Activated CD8-positive, alpha-beta memory T cell treated with anti-CD3 and anti-CD28 coated beads, Interleukin-2, amount 10 ng/mL, durations not matched to agents 7 days and 5 days (primary cell): ENCODE measurements at places on chromosomes 2 and 18.

- no peak for DNase-seq
Observed at GRCh38 chr2:16925145-16925544, 259.5 kb upstream of the CYRIA start.

GRCh38 chr2:231820786-231821303, 34.6 kb downstream of the COPS7B start:
- DNase-seq: no peak

DNA sequence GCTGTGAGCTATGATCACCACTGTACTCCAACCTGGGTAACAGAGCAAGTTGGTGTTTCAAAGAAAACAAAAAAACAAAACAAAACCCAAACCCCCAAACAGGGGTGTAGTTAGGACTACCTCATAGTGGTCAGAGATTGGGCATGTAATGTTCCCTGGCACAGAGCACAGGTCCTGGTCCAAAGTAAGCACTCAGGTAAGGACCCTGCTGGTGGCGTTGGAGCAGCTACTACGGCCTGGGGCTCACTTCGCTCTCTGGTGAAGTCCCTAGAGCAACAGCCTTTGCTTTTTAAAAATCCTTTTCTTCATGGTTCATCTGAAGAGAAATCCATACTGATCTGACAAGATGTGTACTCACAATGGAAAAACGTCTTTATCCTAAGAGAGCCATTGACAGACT, 130.4 kb downstream of the ZNF236 start:
- DNase-seq: no peak

GRCh38 chr18:55265130-55265675, 305.9 kb upstream of the CCDC68 start:
- DNase-seq: no peak

- DNase-seq: peak; percentile 86
Observed at GRCh38 chr2:191115391-191115790, 35.4 kb downstream of the STAT4 start.

GRCh38 chr2:120988051-120988699, 252.5 kb downstream of the GLI2 start:
- DNase-seq: peak; percentile 27

GRCh38 chr2:235599596-235600338, 105.9 kb downstream of the AGAP1 start:
- DNase-seq: no peak

DNA sequence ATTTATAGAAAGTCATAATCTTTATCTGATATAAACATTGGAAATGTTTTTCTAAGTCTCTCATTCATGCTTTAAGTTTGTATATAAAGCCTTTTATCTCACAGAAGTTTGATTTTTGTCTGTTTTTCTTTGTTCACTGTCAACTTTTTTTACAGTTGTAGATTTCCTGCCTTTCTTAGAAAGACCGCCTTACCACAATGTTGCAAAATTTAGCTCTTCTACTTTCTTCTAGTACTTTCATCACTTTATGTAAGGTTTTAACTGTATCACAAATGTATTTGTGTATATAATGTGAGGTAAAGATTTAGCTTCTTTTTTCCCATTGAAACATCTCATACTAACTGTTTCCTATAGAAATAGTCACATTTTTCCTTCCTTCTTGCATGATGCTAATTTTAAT, 136.1 kb downstream of the DNAH6 start:
- DNase-seq: no peak

GRCh38 chr2:237190966-237191713, 105.5 kb downstream of the COPS8 start:
- no peak for DNase-seq

DNA sequence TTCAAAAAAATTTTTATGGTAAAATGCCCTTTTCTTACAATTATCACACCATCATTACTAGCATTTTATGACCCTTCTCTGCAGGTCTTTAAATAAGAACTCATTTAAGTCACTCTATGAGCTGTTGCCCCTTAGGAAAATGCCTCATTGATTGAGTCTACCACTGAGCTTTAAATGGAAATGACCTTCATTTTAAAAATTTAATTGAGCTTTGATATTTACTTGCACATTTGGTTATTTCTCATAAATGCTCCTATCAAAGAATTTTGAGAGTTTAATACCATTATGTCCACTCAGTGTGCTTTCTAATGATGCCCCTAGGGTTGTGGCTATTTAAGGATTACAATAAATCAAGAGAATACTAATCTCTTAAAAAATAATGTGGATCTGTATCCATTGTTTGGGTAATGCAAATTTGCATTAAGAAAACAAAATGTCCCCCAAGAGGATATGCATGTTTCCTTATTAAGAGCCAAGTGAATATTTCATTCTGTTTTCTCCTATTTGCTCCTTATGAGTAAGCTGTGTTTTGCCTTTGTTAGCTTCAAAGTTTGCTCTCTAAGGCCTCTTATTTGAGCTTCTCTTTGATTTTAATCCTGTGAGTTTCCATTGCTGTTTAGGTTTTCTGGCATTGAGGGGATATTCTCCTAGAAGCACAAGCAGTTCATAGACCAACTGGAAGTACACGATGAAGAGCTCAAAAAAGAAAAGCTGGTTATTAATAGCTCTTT, 69.8 kb downstream of the CERS6 start:
- no peak for DNase-seq
